ENCODE measurements at places on chromosomes 5 and 9.
A peak's percentile ranks its signal among the peaks of the same experiment; 100 is the strongest.

DNA sequence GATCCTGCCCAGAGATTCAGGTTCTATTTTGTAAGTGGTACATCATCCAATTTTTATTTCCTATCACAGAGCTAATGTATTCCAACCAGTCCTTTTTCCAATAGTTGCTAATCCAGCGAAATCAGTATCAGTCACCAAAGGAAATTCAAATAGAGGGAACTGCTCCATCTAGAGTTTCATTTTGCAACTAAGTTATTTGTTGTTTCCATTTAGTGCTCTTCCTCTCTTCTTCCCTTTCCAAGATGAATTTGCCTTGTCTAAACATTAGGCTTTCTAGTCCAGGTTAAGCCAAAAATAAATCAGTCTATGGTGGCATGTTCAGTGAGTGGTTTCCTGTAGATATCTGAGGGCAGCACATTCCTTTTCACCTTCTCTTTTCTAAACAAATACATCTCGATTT is 79.8 kb upstream of the SPATA31D4 start:
- no peak for DNase-seq

GRCh38 chr5:178213003-178213461 is 8.7 kb downstream of the HNRNPAB start:
- no peak for DNase-seq

DNA sequence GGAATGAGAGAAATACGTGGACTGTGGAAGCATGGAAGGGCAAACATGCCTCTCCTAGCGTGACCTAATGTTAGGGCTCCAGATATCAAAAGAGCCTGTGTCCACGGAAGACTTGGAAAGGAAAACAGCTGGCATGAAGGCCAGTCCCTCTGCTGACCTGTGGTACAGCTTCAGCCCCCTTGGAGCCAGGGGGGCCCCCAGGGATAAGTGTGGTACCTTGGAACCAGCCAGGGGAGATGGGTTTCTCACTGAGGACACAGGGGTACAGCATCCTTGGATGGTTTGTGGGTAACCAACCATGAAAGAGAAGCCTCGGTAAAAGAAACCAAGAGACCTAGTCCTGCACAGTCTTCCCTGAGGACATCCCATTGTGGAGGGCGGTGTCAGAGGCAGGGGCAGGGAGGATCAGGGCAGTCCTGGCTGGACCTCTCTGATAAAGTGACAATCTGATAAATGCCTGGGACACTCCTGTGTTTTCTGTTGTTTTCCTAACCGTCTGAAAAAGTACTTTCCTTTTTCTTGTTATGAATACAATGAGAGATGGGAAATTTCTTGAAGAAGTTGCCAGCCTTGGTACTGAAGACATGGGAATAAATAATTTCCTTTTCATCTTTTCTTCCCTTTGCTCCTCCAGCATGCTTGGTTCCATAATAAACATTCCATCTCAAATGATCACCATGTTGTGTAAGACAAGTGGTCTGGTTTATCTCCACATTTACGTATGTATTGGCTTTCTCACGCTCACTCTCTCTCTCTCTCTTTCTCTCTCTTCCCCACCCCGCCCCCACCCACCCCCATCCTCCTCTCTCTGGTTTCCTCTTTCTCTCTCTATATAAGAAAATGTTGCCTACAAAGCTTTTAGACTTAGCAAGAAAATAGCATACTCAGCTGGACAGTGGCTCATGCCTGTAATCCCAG is 102.1 kb downstream of the SUSD1 start:
- DNase-seq: no peak

- DNase-seq: no peak
Measured at GRCh38 chr5:175560011-175560410, 81.7 kb downstream of the SFXN1 start.

DNA sequence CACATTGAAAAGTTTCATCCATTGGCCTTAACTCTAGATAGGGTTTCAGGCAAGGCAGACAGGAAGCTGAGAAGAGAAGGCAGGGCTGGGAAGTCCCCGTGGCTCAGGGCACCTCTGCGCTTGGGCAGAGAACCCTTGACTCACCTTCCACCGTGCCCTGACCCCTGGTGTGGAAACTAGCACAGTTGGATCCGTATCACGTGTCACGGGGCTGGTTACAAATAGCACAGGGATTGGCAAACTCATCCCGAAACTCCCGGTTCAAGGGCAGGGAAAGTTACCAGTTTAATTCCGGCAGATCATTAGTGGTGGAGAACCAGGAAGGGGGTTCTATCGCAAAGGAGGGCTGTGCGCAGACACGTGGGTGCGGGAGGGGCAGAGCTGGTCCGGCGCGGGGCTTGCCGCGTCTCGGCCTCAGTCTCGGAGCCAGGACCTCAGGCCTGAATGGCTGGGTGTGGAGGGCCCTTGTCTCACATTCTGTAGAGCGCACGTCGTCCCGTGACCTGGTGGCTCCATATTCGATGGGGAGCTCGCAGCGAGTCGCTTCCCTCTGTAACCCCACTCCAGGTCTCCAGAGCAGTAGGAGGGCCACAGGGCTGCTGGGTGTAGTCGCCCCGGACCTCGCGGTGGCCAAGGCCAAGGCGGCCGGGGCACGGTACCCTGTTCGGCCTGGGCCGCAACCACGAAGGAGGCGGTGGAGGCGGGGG is 771 bp upstream of the TMEM171 start:
- DNase-seq: no peak

DNA sequence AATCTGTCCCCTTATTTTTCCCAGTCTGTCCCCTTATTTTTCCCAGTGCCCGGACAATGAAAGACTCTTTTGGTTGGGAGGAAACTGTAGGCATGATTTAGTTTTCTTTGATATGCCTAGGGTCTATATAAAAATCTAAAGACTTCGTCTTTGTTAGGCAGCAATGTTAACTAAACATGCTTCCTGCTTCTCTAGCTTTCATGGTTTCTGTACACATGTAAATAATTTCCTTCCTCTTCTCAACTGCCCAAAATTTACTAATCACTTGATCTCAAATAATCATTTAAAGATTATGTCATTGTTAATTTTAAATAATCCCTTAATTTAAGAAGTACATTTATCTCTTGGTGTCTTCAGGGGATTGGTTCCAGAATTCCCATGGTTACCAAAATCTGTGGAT is 47.8 kb upstream of the RAPGEF6 start:
- no peak for DNase-seq

- no peak for DNase-seq
Measured at GRCh38 chr5:201672-202071, 10.4 kb downstream of the LRRC14B start.

DNA sequence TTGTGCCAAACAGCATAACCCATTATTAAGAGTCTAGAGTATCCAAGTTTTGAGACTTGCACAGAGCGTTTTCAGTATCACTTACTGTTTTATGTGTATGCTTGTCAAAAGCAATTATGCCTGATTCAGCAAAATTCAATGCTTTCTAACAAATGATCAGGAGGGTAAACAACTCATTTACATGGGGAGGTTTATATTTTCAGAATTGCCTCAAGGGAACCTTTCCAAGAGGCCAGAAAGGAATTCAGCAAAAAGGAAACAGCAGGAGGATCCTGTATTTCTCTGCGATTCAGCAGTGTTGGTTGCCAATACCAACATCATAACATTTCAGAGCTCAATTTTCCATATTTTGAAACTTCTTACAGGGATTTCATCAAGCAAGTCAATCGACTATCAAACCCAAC is 69.3 kb upstream of the DAB2 start:
- DNase-seq: peak; percentile 49

- no peak for DNase-seq
Measured at GRCh38 chr5:54909911-54910870, 75.2 kb downstream of the ESM1 start.

DNA sequence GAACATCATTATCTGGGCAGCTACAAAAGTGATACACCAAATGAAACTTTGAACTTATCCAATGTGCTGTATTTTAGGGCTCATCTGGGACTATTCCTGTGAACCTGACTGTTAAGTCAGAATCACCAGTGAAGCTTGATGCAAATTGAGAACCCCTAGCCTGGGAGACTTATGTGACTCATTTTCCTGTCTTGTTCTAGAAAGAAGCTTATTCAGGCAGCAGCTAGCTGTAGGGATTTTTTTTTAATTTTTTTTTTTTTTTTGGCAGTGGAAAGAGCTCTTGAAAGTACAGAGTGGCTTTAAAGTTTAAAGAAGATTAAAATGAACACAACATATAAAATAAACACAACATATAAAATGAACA is 81.1 kb upstream of the TNFAIP8 start:
- peak; percentile 27 for DNase-seq

DNA sequence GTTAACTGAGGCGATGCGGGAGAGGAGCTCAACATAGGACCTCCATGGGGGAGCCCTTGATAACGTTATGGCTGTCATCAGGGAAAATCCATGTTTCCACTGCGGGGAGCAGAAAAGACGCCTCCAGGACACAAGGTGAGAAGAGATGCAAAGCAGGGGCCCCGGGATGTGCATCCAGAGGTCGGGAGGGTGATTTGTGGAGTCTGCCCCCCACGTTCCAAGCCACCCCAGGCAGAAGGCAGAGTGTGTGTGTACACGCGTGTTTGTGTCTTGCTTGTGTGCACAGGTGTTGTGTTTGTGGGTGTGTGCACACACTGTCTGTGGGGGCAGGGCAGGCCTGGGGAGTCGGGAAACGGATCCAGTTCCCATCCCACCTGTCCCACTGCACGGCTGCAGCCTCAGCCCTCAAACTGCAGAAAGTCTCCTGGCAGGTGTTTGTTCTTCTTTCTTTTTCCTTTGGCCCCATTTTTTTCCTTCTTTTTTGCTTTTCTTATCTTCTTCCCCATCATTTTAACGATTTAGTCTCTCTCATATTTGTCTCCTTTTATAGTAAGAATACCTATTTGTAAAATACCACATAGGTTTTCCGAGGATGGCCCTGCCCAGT is 17.4 kb upstream of the PLEKHG4B start:
- no peak for DNase-seq

GRCh38 chr5:112867411-112867810 is 6.3 kb downstream of the SRP19 start:
- no peak for DNase-seq

DNA sequence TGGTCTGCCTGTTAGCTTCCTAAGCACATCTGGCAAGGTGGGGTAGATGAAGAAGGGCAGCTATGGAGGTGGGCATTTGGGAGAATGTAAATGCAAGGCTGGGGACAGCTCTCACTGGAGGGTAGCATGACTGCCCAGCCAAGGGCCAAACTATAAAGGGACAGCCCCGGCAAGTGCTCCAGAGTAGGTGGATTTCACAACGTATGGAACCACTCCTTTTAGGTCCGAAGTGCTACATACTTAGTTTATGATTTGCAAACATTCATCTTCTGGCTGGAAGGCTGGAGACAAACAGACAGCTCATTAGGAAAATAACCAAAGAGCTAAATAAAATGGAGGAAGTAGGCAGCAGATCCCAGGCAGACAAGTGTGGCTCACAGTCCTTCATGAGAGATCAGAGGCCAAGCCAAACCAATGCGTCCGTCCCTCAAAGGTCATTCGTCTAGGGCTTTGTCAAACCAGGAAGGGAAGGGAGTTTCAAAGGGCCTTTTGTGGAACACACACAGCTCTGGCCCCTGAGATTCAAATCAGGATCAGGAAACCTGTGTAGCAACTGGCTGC is 42.5 kb upstream of the GLRX start:
- peak; percentile 53 for DNase-seq

GRCh38 chr5:3265936-3266335 is 329.7 kb upstream of the IRX1 start:
- no peak for DNase-seq

GRCh38 chr5:68433923-68434879 is 218.6 kb downstream of the PIK3R1 start:
- DNase-seq: peak; percentile 99

DNA sequence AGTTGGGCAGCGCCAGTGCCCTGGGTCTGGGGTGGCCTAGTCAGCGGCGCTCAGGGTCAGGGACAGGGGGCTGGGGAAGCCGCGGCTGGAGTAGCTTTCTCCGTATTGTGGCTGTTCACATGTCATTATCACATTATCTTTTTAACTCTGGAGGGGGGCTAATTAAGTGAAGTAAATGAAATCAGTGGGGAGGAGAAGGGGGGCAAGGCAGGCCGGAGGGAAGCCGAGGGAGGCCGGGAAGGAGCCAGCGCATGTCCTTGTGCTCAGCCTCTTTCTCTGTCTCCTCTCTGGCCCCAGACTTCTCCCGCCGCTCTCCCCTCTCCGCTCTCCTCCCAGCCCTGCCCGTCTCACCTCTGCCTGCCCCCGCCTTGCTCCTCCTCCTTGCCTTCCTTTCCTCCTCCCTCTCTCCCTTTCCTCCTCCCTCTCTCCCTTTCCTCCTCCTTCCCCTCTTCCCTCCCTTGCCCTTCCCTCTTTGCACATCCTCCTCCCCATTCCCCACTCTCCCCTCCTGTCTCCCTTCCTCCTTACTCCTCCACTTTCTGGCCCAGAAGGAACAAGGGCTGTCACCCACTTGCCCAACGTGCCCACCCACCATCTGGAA is 38.7 kb downstream of the ASS1 start:
- DNase-seq: no peak

DNA sequence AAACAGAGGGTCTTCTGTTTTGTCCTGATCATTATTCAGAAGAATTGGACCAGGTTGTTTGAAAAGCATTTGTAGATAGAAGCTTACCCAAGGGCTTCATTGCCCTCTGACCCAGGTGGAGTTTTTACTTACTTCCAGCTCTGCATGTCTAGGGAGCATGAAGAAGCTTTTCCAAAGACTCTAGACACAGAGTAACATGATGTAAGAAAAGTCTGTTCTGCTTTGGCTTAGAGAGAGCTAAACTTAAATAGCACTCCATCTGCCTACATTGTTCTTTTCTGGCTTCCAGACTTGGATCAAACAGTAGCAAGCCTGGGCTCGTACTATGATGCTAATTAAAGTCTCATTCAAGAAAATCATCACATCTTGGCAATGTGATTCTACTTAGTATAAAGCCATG is 112.1 kb downstream of the SNCAIP start:
- DNase-seq: no peak

- DNase-seq: no peak
Measured at GRCh38 chr9:69542058-69542457, 130.1 kb downstream of the APBA1 start.

DNA sequence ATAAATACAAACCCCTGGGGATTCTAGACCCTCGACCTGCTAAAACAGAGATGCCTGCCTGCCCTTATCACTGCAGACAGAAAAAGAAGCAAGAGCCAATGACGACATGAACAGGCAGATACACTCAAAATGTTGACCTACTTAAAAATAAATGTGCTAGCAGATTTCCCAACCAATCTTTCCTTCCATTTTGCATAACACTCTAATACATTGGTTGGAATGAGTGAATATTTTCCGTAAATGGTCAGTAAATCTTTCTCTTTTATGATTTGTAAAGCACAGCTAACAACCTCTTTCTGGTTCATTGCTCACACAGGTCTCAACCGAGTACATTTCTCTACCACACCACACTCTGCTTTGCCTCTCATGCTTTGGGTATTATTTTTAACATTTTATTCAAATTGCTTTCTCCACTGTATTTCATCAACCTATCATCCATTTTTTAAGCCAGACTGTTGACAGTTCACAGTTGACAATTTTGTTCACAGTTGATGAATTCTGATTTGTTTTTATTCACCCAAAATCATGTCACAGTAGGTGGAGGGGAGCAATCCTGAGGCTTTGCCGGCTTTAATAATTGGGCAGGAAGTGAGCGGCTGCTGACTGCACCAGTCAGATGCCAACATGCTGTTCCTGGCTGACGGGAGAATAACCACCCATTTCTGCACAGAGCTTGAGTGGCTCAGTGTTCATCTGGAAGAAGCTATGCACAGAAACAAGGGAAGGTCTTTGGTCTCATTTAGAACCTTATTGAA is 426.6 kb downstream of the SPOCK1 start:
- no peak for DNase-seq

GRCh38 chr5:169742771-169743296 is 105.8 kb downstream of the DOCK2 start:
- DNase-seq: no peak

GRCh38 chr5:132268769-132269551 is 11.5 kb downstream of the PDLIM4 start:
- DNase-seq: no peak

- DNase-seq: no peak
Measured at GRCh38 chr5:141039517-141039916, 11.7 kb upstream of the PCDHB1 start.

Data from inflammatory macrophage (primary cell).